ENCODE measurements at places on chromosomes 4 and X. TPM values are rescaled to one million over a fixed set of nuclear protein-coding genes. Genes with fewer than 3 reads are reported as not detected.

The TEX13D gene
- total RNA-seq = 1.9 TPM

GRCh38 chr4:47145630-47146029, 114.3 kb downstream of the GABRB1 start:
- DNase-seq = no peak

- no peak for DNase-seq
These were observed 24.8 kb downstream of the PDGFC start for GRCh38 chr4:156946516-156947424.

- DNase-seq = no peak
These were observed 22.4 kb upstream of the SULT1B1 start for GRCh38 chr4:69782651-69783310.

DNA sequence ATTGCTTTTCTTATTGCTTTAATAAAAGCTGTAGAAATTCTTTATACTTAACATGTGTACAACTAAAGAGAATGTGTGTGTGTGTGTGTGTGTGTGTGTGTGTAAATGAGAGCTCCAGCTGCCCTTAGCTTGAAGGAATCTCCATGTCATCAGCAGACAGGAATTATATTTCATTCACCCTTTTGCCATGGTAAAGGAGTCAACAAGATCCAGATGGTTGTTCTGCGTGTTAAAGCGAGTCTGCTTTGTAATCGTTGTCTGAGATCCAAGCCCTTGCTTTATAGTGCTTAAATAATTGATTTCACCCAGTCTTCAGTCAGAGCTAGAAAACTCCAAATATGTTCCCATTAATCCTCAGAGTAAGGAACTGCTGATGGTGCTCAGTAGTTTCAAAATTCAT, 285.5 kb downstream of the PDGFC start:
- no peak for DNase-seq

The PPP1R2C gene
- not detected for total RNA-seq

DNA sequence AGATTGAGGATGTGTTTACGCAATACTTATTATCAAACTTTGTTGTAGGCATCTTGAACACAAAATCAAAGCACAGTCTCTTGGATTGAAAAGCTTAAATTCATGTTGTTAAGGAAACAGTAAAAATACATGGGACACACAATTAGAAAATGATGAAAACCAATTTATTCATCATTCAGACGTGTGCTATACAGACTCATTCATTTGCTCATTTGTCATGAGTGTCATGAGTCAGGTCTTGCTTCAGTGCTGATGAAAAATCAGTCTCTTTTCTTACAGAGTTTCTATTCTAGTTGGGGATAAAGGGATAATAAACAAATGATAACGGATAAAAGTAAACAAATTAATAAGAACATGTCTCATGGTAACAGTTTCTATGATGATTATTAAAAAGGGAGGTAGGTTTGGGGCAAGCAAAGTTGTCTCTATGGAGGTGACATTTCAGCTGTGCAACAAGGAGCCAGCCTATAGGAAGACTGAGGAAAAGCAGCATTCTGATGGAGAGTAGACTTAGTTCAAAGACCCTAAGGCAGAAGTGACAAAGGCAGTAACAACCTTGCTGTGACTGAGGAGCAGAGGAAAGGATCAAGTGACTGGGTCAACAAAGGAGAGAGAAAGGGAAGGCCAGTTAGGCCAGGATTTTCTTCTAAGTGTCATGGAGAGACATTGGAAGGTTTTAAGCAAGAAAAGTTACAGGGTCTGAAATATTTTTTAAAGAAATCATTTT, 224.0 kb upstream of the HHIP start:
- no peak for DNase-seq

- DNase-seq = no peak
These were observed 12.0 kb upstream of the IGSF1 start for GRCh38 chrX:131301155-131301554.
